Dermis microvascular lymphatic vessel endothelial cell (primary cell): ENCODE measurements at places on chromosomes 3 and 15.
A peak's percentile ranks its signal among the peaks of the same experiment; 100 is the strongest.

DNA sequence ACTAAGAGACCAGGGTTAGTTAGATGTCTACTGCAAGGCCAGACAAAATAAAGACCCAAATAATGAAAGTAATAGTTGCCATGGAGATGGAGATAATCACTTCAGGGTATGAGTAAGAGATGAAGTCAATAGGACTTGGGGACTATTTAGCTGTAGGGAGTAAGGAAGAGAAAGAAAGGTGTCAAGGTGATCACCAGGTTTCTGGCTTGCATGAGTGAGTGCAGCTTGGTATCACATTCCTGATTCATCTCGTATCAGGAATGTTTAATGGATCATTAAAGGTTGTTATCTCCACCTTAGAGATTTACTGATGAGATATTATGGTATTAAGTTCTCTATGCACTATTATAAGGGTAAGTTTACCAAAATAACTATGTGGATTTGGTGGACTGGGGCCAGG is 357.4 kb upstream of the ATP11B start:
- DNase-seq, result no peak

DNA sequence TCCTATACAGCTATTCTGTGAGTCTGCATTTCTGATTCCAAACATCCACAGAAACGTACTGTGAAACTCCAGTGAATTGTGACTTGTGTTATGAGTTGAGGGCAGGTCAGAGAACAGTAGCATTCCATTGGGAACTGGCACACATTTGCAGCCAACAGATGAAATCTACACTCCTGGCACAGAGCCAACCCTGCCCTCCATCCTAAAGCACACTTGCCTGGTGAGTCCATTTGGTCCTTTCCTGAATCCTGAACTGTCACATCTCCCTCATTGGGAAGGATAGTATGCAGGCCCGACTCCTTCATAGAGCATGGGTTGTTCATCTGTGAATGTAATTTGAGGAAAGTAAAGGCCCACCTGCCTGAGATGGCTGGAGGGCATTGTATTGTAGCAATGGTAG is 314.3 kb upstream of the RASGRP1 start:
- peak; percentile 45 for DNase-seq

GRCh38 chr15:73826711-73827251 is 46.6 kb upstream of the TBC1D21 start:
- no peak for DNase-seq

- DNase-seq, result no peak
Measured at GRCh38 chr3:68378631-68379030, 553.7 kb downstream of the TAFA4 start.

- no peak for DNase-seq
Measured at GRCh38 chr3:197460002-197460401, 95.8 kb downstream of the BDH1 start.

DNA sequence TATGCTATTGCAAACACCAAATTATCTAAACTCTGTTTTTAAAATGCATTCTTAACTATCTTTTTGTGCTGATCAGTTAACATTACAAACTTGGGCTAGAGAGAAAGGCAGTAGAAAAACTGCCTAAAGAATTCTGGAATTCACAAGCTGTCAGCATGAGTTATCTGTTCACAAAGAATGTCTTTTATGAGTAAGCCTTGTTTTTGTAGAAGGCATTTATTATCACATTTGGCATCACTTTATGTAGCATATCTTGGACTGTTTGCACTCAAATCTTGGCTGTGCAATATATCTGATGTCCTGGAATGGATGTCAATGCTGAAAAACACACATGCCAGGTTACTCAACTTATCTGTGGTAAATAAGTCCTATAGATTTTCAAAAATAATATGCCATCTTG is 15.5 kb upstream of the BCHE start:
- no peak for DNase-seq

GRCh38 chr3:71876135-71877105 is 91.5 kb upstream of the PROK2 start:
- DNase-seq, result no peak

DNA sequence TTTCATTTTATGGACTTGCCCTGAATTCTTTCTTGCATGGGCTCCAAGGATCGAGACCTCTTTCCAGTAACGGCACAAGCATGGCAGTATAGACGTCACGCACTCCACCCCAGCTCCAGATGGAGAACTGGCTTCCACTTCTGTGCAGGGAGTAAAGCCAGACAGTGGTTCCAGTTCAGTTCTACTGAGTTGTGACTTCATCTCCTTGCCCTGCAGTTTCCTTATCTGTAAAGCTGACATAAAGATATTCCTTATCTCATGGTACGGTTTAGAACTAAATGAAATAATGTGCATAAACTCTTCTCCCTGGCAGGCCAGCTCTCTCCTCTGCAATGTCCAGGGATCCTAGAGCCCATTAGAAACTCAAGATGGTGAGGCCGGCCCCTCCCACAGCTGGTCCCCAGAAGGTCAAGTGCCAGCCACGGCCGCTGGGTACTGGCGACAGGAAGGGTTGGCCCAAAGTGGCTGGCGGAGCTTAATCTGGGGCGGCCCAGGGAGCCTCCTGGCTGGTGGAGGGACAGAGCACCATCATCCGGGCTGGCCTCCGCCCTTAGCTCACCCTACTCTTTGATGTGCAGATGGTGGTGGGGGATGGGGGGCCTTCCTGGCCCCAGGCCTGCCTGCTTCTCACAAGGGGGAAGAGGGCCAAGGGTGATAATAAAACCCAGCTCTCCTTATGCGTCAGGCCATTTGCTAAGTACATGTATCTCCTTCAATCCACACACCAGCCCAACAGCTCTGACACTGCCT is 7.2 kb downstream of the MESP2 start:
- DNase-seq, result no peak

- DNase-seq, result no peak
Measured at GRCh38 chr3:81916890-81917289, 155.4 kb upstream of the GBE1 start.

- no peak for DNase-seq
Measured at GRCh38 chr3:119786409-119786808, 4.5 kb downstream of the NR1I2 start.

- DNase-seq, result no peak
Measured at GRCh38 chr3:16052964-16053363, 121.5 kb upstream of the GALNT15 start.

DNA sequence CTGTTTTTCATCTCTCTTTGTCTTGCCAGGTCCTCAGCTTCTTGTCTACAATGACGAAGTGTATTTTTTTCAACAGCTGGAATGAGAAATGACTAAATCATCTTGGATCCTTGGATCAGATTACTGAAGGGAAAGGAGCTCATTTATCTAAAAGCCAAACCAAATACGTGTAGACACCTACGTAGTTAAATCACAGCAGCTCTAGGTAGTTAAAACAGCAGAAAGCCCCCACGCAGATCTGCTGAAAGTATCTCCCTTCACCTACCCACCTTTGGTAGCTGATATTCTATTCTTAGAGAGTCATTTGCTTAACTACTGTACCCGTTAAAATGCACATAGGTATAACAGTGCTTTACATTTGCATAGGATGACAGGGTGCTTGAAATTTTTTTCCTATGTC is 105.5 kb upstream of the WNT5A start:
- DNase-seq, result no peak
